ENCODE measurements at places on chromosomes 7 and 10. TPM values are rescaled to one million over a fixed set of nuclear protein-coding genes. Genes with fewer than 3 reads are reported as not detected.

Gene CCAR1
- total RNA-seq = 86.6 TPM

Gene C10orf67
- 0.49 TPM for total RNA-seq

Gene SFRP4
- not detected for total RNA-seq

Gene ZNF488
- not detected for total RNA-seq

Gene TRIM24
- total RNA-seq = 20.5 TPM

Gene TAS2R41
- total RNA-seq = 0.59 TPM
